ENCODE measurements at places on chromosomes 7 and 10. TPM values are rescaled to one million over a fixed set of nuclear protein-coding genes. Genes with fewer than 3 reads are reported as not detected.

The EGFR gene
- 31.1 TPM for total RNA-seq

GRCh38 chr7:66110856-66111255 is 3.8 kb upstream of the CRCP start:
- H3K4me3 ChIP-seq = no peak overlapping the region
- H3K27ac ChIP-seq = no peak overlapping the region
- DNase-seq = no peak
- peaks cover 5% of the 10 kb centered on the region for H3K4me1 ChIP-seq
- H3K36me3 ChIP-seq = no peaks in the 10 kb centered on the region

GRCh38 chr10:9012312-9012711 is 957.8 kb downstream of the GATA3 start:
- H3K27ac ChIP-seq = no peak overlapping the region
- no peaks in the 10 kb centered on the region for H3K4me1 ChIP-seq
- no peaks in the 10 kb centered on the region for H3K27me3 ChIP-seq
- no peak overlapping the region for H3K4me3 ChIP-seq

GRCh38 chr7:14551310-14551709 is 351.2 kb downstream of the DGKB start:
- no peak for DNase-seq
- H3K27ac ChIP-seq = no peak overlapping the region
- no peaks in the 10 kb centered on the region for H3K4me1 ChIP-seq
- no peaks in the 10 kb centered on the region for H3K27me3 ChIP-seq
- H3K4me3 ChIP-seq = no peak overlapping the region

The LRIT1 gene
- not detected for total RNA-seq

DNA sequence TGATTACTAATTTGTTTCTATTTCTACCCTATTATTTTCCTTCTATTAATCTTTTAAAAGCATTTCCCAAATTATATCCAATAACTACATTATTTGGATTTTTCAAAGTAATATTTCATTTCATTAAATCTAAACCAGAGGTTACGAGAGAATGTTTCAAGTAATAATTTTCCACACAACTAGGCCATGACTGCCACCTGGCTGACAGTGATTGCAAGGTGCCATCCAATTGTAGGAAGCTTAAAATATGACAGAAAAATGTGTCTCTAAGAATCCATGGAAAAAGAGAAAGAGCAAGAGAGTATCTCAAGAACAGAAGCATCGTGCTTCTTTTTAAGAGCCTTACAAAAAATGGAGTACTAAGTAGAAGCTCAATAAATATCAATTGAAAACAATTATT is 48.7 kb downstream of the TPK1 start:
- no peaks in the 10 kb centered on the region for H3K27me3 ChIP-seq
- no peak overlapping the region for H3K4me3 ChIP-seq

DNA sequence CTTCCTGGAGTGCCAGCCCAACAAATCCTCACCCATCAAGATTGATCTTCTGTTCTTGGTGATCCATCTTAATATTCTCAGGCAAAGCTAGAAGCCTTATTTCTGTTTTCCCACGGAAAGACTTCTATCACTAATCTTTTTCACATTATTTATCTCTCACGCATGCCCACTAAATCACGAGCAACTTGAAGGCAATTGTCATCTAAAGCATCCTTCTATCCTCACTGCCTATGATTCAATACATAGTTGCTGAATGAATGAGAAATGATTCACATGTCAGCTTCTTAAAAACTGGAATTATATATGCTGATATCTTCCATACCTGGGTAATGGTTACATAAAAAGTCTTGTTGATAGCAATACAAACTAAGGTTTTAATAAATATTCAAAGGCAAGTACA is 12.6 kb upstream of the COL1A2 start:
- H3K4me3 ChIP-seq = no peak overlapping the region
- no peaks in the 10 kb centered on the region for H3K4me1 ChIP-seq
- no peaks in the 10 kb centered on the region for H3K36me3 ChIP-seq
- H3K27me3 ChIP-seq = no peaks in the 10 kb centered on the region
- DNase-seq = no peak
- no peak overlapping the region for H3K27ac ChIP-seq

GRCh38 chr10:20492447-20492846 is 404.7 kb downstream of the NEBL start:
- no peak overlapping the region for H3K4me3 ChIP-seq
- H3K4me1 ChIP-seq = no peaks in the 10 kb centered on the region
- peak; percentile 6 for DNase-seq
- H3K27ac ChIP-seq = no peak overlapping the region

GRCh38 chr10:60823324-60823723 is 45.0 kb downstream of the CDK1 start:
- DNase-seq = no peak
- H3K4me1 ChIP-seq = no peaks in the 10 kb centered on the region
- H3K4me3 ChIP-seq = no peak overlapping the region
- no peaks in the 10 kb centered on the region for H3K27me3 ChIP-seq
- H3K36me3 ChIP-seq = no peaks in the 10 kb centered on the region

The ZNF746 gene
- 12.2 TPM for total RNA-seq

DNA sequence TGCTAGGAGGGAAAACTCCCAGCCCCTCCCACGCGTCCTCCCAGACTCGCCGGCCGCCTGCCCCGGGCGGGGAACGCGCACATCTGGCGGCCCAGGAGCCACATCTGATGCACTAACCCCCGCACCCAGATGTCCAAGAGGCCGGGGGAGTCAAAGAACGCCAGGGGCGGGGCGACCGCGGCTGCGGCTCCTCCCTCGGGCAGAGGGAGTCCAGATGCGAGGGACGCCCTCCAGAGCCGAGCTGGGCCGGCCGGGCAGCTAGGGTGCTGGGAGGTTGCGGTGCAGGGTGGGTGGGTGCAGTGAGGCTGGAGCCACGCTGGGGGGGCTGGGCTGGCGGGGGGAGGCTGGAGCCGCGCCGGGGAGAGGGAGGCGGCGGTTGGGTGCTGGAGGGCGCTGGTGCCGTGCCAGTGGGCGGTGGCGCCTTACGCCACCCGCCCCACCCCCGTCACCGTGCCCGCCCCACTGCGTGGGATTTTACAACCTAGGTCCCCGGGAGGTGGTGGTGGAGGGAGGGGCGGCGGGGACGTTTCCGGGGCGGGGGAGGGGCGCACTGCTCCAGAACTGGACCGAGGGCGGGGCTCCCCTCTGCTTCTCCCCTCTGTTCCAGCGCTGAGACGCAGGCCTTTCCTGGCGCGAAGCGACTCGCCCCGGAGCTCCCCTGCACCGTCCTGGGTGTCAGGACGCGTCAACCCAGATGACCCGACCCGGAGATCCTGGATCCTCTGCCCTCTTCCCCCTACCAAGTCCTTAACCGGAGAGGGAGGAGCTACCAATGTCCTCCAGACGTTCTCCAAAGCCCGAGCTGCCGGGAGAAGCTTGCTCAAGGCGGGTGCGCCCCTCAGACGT is 109.1 kb downstream of the REEP3 start:
- peaks cover 11% of the 10 kb centered on the region for H3K27me3 ChIP-seq
- H3K4me3 ChIP-seq = peak overlapping the region; percentile 80
- H3K4me1 ChIP-seq = peaks cover 19% of the 10 kb centered on the region
- DNase-seq = peak; percentile 87
- peak overlapping the region; percentile 98 for H3K27ac ChIP-seq

The DPYSL4 gene
- total RNA-seq = 22.1 TPM

GRCh38 chr7:15345216-15345615 is 216.6 kb downstream of the AGMO start:
- no peak overlapping the region for H3K27ac ChIP-seq
- H3K36me3 ChIP-seq = no peaks in the 10 kb centered on the region
- no peak for DNase-seq
- H3K4me1 ChIP-seq = no peaks in the 10 kb centered on the region
- no peaks in the 10 kb centered on the region for H3K27me3 ChIP-seq
- H3K4me3 ChIP-seq = no peak overlapping the region

The FGFBP3 gene
- 17.5 TPM for total RNA-seq

The SLIT1 gene
- 23.1 TPM for total RNA-seq

The EN2 gene
- not detected for total RNA-seq

- H3K36me3 ChIP-seq = peaks cover 43% of the 10 kb centered on the region
- H3K27ac ChIP-seq = no peak overlapping the region
- no peak overlapping the region for H3K4me3 ChIP-seq
- DNase-seq = no peak
- no peaks in the 10 kb centered on the region for H3K27me3 ChIP-seq
- peaks cover 15% of the 10 kb centered on the region for H3K4me1 ChIP-seq
These were observed 100.4 kb downstream of the RGS10 start for GRCh38 chr10:119441921-119442757.

GRCh38 chr10:31921031-31921430 is 7.6 kb downstream of the ARHGAP12 start:
- no peak for DNase-seq
- no peaks in the 10 kb centered on the region for H3K36me3 ChIP-seq
- no peak overlapping the region for H3K27ac ChIP-seq
- no peaks in the 10 kb centered on the region for H3K4me1 ChIP-seq
- H3K27me3 ChIP-seq = no peaks in the 10 kb centered on the region
- H3K4me3 ChIP-seq = no peak overlapping the region

DNA sequence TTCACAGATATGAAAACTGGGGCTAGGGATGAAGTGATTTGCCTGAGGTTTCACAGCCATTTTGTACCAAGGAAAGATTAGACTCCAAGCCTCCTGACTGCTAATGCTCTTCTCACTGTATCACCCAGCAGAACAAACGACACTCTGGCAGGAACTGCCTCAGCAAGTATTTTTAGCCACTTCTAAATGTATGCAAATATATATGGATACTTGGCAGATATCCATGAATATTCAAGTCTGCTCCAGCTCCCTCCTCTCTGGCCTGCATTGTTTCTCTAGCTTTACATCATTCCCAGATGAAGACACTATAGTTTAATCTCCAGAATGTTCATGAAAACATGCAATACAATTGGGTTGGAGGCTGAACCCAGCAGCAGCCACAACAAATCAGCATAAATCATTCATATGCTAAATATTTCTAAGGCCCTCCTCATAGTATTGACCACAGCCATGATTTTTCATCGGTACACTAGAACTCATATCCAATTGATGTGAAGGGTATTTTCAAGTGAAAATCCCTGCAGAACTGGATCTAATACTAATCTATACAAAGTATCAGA is 65.5 kb downstream of the HPSE2 start:
- H3K36me3 ChIP-seq = no peaks in the 10 kb centered on the region
- no peak for DNase-seq
- H3K27me3 ChIP-seq = no peaks in the 10 kb centered on the region
- H3K27ac ChIP-seq = no peak overlapping the region
- no peak overlapping the region for H3K4me3 ChIP-seq
- H3K4me1 ChIP-seq = no peaks in the 10 kb centered on the region

- H3K4me3 ChIP-seq = no peak overlapping the region
- no peak for DNase-seq
- no peaks in the 10 kb centered on the region for H3K4me1 ChIP-seq
- no peaks in the 10 kb centered on the region for H3K36me3 ChIP-seq
- H3K27ac ChIP-seq = no peak overlapping the region
These were observed 42.3 kb upstream of the PNLIPRP3 start for GRCh38 chr10:116385311-116385710.

GRCh38 chr7:101381549-101382111 is 19.0 kb downstream of the COL26A1 start:
- peaks cover 9% of the 10 kb centered on the region for H3K36me3 ChIP-seq
- H3K27me3 ChIP-seq = no peaks in the 10 kb centered on the region
- DNase-seq = no peak
- no peak overlapping the region for H3K27ac ChIP-seq
- no peak overlapping the region for H3K4me3 ChIP-seq

DNA sequence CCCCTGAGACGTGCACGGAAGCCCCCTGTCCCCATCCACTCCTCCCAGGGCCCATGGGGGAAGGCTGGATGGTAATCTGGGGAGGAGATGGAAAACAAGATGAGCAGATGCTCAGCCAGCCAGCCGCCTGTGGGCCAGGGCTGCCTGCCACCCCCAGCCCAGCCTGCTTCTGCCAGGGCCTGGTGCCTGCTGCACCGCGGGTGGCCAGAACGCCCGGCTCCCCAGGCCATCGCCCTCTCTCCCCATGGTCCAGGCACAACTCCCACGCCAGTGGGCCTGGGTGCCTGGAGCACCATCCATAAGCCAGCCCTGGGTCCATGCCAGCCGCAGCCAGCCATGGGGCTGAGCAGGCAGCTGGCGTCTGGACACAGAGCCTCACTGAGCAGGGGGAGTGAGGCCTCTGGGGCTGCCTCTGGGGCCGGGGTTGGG is 57.2 kb upstream of the ELN start:
- no peak overlapping the region for H3K4me3 ChIP-seq
- no peak overlapping the region for H3K27ac ChIP-seq
- peak; percentile 35 for DNase-seq
- peaks cover 22% of the 10 kb centered on the region for H3K4me1 ChIP-seq

DNA sequence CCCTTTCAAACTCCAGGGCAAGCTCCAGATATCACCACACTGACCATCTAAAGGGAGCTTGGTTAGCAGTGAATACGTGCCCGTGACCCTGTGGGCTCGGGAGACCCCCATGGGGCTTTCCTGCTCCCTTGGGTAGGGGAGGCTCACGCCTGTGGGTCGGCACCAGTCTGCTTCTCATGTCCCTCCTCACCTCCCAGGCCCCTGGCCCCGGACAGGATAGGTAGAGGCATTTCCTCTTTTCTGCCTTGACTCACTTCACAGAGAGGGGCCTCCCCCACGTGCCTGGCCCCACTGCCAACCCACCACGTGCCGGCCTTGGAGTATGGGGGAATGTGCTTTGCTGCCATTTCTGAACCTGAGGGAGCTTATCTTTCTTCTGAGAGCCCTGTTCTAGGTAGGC is 131.3 kb upstream of the FAM20C start:
- no peaks in the 10 kb centered on the region for H3K27me3 ChIP-seq
- DNase-seq = no peak
- H3K27ac ChIP-seq = no peak overlapping the region

- no peaks in the 10 kb centered on the region for H3K27me3 ChIP-seq
- no peaks in the 10 kb centered on the region for H3K36me3 ChIP-seq
- peaks cover 5% of the 10 kb centered on the region for H3K4me1 ChIP-seq
- DNase-seq = no peak
- H3K27ac ChIP-seq = no peak overlapping the region
These were observed 184.8 kb upstream of the PDE1C start for GRCh38 chr7:32255036-32255435.

The NME8 gene
- total RNA-seq = 0.59 TPM

The GJD4 gene
- not detected for total RNA-seq

DNA sequence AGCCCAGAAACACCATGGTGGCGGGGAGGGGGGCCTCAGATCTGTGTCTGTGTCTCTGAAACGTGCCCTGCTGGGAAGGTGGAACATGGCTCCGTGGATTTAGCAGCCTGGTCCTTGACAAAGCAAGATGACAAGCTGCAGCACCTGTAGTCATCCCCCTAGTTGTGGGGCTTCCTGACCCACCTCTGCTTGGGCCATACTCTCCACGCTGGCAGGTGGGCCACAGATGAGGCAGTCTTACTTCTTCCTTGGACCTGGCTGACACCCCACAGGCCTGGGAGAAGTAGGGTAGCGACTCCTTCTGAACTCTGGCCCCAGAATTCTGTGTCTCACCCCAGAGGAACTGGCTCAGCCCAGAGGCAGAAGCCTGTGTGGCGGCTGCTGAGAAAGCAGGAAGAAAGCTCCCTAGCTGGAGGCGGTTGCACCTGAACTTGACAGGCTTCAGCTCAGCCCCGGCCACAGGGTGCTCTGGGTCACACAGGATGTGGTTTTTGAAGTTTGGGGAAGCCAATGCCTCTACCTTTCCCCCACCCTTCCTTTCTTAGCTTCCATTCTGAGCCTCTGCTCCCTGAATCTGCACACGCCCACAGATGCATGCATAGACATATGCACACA is 113.9 kb downstream of the ABLIM1 start:
- no peaks in the 10 kb centered on the region for H3K27me3 ChIP-seq
- peaks cover 21% of the 10 kb centered on the region for H3K36me3 ChIP-seq
- no peak for DNase-seq
- H3K4me1 ChIP-seq = peaks cover 4% of the 10 kb centered on the region
- no peak overlapping the region for H3K27ac ChIP-seq

Data from spinal cord (tissue), 10 donors.